ENCODE measurements at places on chromosomes 13 and 19. TPM values are rescaled to one million over a fixed set of nuclear protein-coding genes. Genes with fewer than 3 reads are reported as not detected.

ZNF225 gene
- 1.9 TPM for total RNA-seq

ZNF331 gene
- 7.0 TPM for total RNA-seq

KCNK6 gene
- 19.8 TPM for total RNA-seq

ZNF653 gene
- total RNA-seq, result 6.6 TPM

COX7A1 gene
- 3.0 TPM for total RNA-seq

LYPD3 gene
- 13.0 TPM for total RNA-seq

METTL21C gene
- not detected for total RNA-seq

ENOX1 gene
- 0.48 TPM for total RNA-seq

SLC10A2 gene
- not detected for total RNA-seq

ZNF573 gene
- 5.5 TPM for total RNA-seq

ATP4B gene
- total RNA-seq, result not detected

EDNRB gene
- under 0.01 TPM for total RNA-seq

IER2 gene
- total RNA-seq, result 23.0 TPM

CYP2F1 gene
- not detected for total RNA-seq

SIGLEC5 gene
- total RNA-seq, result not detected

LRG1 gene
- not detected for total RNA-seq
